ENCODE measurements at places on chromosomes 5 and 9.

DNA sequence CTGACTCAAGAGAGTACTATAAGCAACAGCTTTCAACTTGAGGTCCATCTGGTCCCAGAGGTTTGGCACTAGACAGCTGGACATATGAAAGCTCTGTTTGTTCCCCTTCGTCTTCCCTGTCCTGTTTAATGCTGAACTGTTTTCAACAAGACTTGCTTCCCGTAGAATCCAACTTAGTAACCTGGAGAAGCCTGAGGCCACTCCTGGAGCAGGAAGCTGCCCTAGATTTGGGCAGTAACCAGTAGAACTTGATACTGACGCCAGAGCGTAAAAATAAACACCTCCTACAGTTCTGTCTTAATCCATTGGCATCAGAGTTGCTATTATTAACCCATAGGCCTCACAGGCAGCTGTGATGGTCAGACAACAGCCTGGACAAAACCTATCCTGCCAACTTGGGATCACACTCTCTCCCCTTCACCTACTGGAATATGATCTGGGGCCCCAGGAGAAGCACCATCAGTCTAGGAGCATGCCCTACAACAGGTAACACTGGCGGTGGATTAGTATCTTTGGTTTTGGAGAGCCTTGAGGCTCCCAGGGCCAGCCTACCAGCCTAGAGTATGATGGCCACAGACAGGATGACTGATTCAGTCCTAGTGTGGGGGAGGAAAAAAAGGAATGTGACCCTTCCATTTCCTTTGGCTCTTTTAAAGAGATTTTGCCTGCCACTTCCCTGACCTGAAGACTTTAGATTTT is 29.2 kb downstream of the RUSC2 start:
- DNase-seq = no peak

GRCh38 chr5:5537426-5537825 is 114.9 kb downstream of the ICE1 start:
- no peak for DNase-seq

- DNase-seq = no peak
These were observed 45.7 kb downstream of the TMEM174 start for GRCh38 chr5:73218552-73219171.

DNA sequence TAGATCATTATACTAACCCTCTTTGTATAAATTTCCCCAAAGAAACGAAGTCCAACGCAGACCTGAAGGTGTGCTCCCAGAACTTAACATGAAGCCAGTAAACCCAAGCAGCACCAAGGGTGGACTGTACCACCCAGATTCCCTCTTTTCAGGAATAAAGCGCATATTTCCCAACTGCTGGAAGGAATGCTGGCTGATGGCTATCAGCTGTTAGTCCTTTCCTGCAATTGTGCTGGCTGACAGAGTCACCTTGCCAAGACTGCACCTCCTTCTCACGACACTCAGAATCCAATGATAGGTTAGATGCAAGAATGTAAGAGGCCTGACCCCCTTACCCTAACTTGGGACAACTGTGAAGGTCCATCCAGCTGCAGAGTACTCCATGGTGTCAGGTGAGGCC is 93.9 kb downstream of the MAPKAP1 start:
- no peak for DNase-seq

GRCh38 chr9:6733257-6733656 is 24.5 kb upstream of the KDM4C start:
- no peak for DNase-seq

DNA sequence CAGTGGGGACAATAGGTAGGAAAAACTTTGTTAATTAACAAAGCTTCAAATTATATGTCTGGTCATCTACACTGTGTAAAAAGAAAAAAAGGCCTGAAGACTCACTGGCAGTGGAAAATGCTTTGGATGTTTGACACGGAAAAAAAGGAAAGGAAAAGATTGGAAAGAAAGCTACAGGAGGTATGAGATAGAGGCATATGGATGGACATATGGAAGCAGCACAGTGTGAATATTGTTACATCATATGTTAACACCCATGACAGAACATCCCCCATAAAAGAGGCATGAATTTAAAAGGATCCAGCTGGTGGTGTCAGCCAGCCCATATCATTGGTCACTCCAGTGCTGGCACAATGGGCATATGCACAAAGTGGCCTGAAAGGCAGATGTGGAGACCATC is 19.0 kb upstream of the ADAMTS19 start:
- DNase-seq = no peak

GRCh38 chr9:112355427-112355897 is 22.0 kb upstream of the PTBP3 start:
- DNase-seq = no peak

- DNase-seq = no peak
These were observed 864 bp upstream of the GRIN3A start for GRCh38 chr9:101739311-101739710.

DNA sequence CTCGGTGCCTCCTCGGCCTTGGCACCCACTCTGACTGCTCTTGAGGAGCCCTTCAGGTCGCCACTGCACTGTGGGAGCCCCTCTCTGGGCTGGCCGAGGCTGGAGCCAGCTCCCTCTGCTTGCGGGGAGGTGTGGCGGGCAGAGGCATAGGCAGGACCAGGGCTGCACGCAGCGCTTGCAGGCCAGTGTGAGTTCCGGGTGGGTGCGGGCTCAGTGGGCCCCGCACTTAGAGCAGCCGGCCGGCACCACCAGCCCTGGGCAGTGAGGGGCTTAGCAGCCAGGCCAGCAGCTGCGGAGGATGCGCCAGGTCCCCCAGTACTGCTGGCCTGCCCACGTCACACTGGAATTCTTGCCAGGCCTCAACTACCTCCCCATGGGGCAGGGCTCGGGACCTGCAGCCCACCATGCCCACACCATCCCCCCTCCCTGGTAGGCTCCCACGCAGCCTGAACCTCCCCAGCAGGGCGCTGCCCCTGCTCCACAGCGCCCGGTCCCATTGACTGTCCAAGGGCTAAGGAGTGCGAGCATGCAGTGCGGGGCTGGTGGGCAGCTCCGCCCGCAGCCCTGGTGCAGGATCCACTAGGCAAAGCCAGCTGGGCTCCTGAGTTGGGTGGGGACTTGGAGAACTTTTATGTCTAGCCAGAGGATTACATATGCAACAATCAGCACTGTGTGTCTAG is 602.9 kb upstream of the ST8SIA4 start:
- no peak for DNase-seq

- DNase-seq = no peak
These were observed 10.5 kb downstream of the ECM2 start for GRCh38 chr9:92525306-92525705.

DNA sequence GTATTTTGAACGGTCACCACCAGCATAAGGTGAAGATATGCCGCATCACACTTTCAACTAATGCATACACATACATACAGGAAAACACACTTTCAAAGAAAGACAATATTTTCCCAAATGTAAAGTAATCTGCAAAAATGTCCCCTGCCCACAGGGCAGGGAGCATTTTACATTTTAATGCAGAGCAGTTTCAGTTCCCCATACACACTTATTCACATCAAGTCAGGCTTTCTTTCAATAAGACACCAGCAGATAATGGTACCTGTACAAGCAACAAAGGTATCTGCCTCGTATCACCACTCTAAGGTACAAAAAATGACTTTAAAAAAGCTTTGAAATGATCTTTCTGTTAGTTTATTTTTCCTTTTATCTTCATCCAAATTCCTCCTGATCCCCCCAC is 247.1 kb upstream of the CCNG1 start:
- DNase-seq = no peak

GRCh38 chr5:115542651-115543364 is 1.8 kb downstream of the FEM1C start:
- DNase-seq = peak; percentile 8

- DNase-seq = no peak
These were observed 89.7 kb downstream of the HRH2 start for GRCh38 chr5:175747539-175748060.

DNA sequence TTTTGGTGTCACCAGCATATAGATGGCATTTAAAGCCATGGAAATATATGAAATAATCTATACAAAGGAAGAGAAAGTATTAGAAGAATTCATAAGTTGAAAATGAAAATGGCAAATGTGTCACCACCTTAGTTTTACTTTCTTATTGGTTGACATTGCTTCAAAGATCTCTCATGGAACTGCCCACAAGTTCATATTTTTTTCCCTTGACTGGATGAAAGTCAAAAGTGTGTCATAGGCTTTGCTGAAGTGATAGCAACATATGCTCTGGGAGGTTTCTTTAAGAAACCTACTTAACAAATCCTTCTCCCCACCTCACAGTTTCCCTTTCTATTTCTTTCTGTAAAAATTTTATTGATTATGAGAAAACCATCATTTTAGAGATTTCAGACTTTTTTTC is 127.2 kb downstream of the VPS13A start:
- no peak for DNase-seq

- DNase-seq = no peak
These were observed 40.9 kb downstream of the CPEB4 start for GRCh38 chr5:173928871-173929574.

DNA sequence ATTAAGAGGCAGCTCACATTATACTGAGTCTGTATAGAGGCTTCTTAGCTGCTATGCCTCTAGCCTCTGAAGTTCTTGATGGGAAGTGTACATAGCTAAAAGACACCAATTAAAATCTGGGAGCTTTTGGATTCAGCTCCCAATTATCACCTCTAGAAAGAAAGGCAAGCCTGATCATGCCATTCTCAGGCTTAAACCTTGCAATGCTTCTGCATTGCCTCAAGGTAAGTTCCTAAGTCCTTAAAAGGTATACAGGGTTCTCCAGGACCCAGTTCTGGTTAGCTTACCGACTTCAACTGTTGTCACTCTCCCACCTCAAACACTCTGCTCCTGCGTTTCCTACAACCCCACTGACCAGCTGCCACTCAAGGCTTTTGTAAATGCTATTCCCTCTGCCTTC is 17.5 kb upstream of the CCL28 start:
- no peak for DNase-seq

- no peak for DNase-seq
These were observed 91.5 kb downstream of the WDR41 start for GRCh38 chr5:77400645-77401044.

DNA sequence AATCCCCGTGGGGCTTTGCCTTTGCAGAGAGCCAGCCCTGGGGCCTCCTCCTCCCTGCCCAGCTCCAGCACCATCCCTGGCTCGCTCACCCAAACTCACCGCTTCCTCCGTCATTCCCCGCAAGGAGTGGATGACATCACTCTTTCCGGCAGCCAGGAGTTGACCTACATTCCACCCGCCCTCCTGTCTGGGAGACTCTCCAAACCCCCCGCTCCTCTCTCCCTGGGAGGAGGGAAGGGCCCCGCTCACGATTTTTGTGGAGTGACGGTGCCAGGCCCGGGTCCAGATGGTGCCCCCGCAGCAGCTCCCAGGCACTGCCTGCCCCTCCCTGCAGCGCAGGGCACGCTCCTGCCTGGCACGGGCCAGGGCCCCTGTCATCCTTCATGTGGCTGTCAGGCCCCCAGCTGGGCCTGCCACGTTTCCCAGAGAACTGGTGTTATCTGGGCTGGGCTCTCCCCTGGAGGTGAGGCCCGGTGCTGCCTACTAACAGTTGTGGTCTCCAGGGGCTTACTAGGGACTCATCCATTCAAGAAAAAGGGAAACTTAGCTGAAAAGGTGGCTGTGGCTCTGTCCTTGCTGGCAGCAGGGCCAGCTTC is 52.3 kb downstream of the NTNG2 start:
- DNase-seq = peak; percentile 47

DNA sequence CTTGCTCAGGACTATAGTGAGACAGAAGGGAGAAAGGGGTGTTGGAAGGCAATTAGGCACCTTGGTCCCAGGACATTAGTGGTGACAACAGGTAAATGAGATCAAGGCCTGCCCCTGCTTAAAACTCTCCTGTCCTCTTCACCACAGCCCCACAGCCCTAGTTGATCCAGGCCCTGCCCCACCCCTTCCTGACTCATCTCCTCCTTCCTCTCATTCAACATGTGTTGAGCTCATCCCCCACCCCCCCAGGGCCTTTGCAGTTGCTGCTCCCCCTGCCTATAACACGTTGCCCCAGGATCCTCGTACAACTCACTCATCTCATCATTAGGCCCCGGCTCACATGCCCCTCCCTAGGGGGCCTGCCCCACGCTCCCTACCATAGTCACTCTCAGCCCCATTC is 66.8 kb downstream of the TSPAN17 start:
- no peak for DNase-seq

GRCh38 chr5:12952409-12952808 is 992.1 kb downstream of the DNAH5 start:
- DNase-seq = no peak

DNA sequence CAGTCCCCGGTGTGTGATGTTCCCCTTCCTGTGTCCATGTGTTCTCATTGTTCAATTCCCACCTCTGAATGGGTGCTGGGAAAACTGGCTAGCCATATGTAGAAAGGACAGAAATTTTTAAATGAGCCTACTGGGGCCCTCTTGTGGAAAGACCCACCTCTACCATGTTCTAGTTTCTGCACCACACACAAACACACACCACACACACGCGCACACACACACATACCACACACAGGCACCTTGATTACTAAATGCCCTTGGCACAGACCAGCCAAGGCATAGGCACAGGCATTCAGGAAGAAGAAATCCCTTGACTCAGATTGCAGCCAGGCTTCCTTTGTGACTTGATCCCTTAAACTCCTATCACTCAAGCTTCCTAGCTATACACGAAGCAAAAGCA is 60.5 kb downstream of the SIL1 start:
- DNase-seq = peak; percentile 35

DNA sequence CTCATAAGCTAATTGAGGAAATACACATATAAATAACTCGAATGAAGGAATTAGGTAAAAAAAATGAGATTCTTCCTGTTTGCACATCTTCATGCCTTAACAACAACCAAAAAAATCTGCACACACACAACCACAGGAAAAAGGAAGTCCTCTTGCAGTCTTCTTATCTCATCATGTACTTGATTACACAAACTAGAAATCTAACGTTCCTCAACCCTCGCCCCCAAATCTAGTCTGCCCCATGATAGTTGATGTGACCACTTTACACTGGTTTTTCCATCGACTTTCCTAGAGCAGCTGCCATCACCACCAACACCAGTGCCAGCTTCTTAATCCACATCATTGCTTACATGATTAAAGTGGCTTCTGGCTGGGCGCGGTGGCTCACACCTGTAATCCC is 31.2 kb upstream of the RNU6ATAC start:
- no peak for DNase-seq

DNA sequence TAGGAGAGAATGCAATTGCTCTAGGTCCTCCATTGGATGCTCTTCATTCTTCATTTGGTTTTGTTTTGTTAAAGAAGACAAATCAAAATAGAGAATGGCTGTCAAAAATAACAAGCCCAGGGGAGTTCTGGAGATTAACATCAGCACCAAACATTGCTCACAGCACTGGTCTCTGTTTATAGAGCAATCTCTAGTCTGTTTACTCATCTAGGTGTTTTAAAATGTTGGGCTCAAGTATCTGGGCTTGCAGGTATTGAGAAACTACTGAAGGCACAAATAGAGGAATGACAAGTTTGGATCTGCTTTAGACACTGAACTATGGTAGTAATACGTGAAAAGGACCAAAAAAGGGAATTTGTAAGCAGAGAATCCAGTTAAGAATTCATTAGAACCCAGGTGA is 77.0 kb upstream of the TMC1 start:
- no peak for DNase-seq

DNA sequence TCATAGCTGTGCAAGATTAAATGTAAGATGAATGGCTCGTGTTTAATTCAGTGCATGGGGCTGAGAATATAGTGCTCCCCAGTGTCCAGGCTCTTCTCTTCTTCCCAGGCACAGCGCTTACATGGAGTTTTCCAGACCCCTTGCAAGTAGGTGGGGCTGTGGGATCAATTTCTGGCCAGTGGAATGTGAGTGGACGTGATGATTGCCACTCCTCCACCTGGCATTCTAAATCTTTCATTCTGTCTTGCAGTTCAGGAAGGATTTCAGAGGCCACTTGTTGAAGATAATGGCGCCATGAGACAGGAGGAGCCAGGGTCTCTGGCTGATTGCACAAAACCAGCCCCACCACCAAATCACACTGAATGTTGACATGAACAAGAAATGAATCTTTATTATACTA is 7.2 kb upstream of the PIP5K1B start:
- DNase-seq = no peak
